ENCODE measurements at places on chromosomes 11 and 22.

- DNase-seq = no peak
Observed at GRCh38 chr11:4991060-4991459, 3.6 kb upstream of the OR51L1 start.

GRCh38 chr22:22038178-22038880 is 55.7 kb upstream of the TOP3B start:
- DNase-seq = no peak

GRCh38 chr11:34415538-34415937 is 23.2 kb upstream of the CAT start:
- DNase-seq = no peak

- DNase-seq = no peak
Observed at GRCh38 chr11:36377759-36378564, 81.9 kb downstream of the PRR5L start.

DNA sequence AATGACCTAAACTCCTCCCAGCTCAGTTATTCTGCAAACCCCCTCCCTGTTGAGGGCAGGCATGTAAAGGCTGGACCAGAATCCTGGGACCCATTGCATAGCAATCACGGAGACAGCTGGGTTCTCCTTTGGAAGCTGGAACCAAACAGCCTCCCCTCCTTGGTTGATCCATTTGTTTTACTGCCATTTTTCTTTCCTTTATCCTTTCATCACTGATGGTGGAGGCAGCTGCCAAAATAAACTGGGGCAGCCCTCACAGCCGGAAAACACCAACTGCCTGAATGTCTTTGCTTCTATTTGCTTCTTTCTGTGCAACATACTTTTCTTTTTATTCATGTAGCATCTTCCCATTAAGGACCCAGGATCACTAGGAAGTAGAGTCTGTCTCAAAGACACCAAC is 150.0 kb upstream of the SYT13 start:
- no peak for DNase-seq

- DNase-seq = no peak
Observed at GRCh38 chr11:117489999-117490679, 162.5 kb downstream of the CEP164 start.

Measured in activated CD4-positive, CD25-positive, alpha-beta regulatory T cell (primary cell).